ENCODE measurements at places on chromosomes 7 and 10.

GRCh38 chr10:112424651-112425050, 22.1 kb downstream of the ZDHHC6 start:
- no peak for DNase-seq

- no peak for DNase-seq
Measured at GRCh38 chr10:17381502-17382142, 72.8 kb downstream of the ST8SIA6 start.

- DNase-seq = no peak
Measured at GRCh38 chr10:131238669-131239280, 72.7 kb downstream of the TCERG1L start.

GRCh38 chr7:105849122-105849855, 27.1 kb downstream of the ATXN7L1 start:
- no peak for DNase-seq

GRCh38 chr7:35255443-35256255, 1.7 kb upstream of the TBX20 start:
- DNase-seq = no peak
